Astrocyte (in vitro differentiated cells and primary cell): ENCODE measurements at places on chromosomes 12 and 14. TPM values are rescaled to one million over a fixed set of nuclear protein-coding genes. Genes with fewer than 3 reads are reported as not detected.
A peak's percentile ranks its signal among the peaks of the same experiment; 100 is the strongest.

DNA sequence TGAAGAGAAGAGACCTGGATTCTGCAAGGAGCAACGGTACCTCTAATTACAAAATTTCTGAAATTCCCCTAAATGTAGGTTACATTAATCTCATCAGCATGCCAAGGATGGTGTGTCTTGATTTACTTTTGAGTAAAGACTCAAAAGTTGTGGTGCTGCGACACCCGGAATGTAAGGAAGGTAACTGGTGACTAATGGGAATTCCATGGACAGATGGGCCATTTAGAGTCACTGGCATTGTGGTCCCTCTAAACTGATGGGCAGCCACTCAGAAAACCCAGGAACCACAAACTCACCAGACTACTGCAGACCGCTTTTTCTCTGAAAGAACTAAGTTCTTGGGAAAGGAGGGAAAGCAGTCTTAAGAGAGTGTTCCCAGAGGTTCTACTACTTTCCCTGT lies 32.8 kb downstream of the GRIN2B start:
- no peaks in the 10 kb centered on the region for H3K27me3 ChIP-seq
- DNase-seq: no peak
- H3K4me3 ChIP-seq: no peak overlapping the region
- no peak overlapping the region for H3K27ac ChIP-seq

DNA sequence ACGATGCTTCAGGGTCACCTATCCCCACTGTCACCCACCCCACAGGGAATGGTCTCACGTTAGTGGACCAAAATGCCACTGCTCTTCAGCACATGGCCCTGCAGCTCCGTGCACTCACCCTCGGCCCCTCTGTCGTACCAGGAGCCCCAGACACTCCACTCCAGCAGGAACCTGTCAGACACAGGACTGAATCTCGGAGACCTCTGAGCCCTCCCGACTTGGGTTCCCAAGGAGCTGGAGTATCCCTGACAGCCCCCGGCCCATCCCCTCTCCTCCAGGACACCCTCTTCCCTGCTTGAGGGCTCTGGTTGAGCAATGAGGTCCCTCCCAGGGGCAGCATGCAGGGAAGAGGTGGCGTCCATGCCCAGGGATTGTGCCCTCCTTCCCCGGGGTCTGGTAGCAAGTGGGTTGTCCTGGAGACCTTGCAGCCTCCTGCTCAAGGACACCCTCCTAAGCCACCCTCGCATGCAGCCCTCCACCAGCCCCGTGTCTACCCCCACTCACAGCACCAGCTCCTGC lies 20.4 kb upstream of the LRTM2 start:
- H3K4me3 ChIP-seq: no peak overlapping the region
- no peaks in the 10 kb centered on the region for H3K27me3 ChIP-seq
- H3K27ac ChIP-seq: no peak overlapping the region
- peaks cover 9% of the 10 kb centered on the region for H3K4me1 ChIP-seq
- no peak for DNase-seq

- H3K4me1 ChIP-seq: peaks cover 4% of the 10 kb centered on the region
- peaks cover 6% of the 10 kb centered on the region for H3K27me3 ChIP-seq
- H3K27ac ChIP-seq: no peak overlapping the region
- H3K36me3 ChIP-seq: no peaks in the 10 kb centered on the region
- no peak for DNase-seq
Observed at GRCh38 chr12:113970211-113970610, 4.1 kb upstream of the RBM19 start.

DNA sequence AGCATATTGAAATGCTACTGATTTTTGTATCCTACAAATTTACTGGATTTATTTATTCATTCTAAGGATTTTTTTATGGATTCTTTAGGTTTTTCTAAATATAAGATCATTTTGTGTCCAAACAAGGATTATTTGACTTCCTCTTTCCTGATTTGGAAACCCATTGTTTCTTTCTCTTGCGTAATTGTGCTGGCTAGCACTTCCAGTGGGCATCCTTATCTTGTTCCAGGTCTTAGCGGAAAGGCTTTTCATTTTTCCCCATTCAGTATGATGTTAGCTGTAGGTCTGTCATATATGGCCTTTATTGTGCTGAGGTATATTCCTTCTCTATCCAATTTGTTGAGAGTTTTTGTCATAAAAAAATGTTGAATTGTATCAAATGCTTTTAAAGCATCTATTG lies 57.2 kb upstream of the RHOJ start:
- no peaks in the 10 kb centered on the region for H3K4me1 ChIP-seq
- no peaks in the 10 kb centered on the region for H3K27me3 ChIP-seq
- no peak overlapping the region for H3K4me3 ChIP-seq

DNA sequence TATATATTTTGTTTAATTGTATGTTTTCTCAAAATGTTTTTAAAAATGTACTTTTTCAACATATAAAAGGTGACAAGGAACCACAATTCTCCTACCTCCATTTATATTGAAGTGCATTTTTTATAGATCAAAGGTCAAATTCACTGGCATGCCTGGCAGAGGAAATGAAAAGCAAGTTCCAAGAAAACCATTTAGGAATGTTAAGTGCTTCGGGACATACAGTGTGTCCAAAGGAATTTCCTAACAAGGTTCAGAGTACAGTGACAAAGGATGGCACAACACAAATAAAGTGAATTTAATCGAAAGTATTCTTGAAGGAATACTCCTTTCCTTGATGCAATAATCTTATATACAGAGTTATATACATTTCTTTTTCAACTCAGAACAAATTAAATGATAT lies 242.3 kb downstream of the CCER1 start:
- H3K4me3 ChIP-seq: no peak overlapping the region
- H3K36me3 ChIP-seq: no peaks in the 10 kb centered on the region
- H3K4me1 ChIP-seq: no peaks in the 10 kb centered on the region
- no peak overlapping the region for H3K27ac ChIP-seq
- H3K27me3 ChIP-seq: no peaks in the 10 kb centered on the region

DNA sequence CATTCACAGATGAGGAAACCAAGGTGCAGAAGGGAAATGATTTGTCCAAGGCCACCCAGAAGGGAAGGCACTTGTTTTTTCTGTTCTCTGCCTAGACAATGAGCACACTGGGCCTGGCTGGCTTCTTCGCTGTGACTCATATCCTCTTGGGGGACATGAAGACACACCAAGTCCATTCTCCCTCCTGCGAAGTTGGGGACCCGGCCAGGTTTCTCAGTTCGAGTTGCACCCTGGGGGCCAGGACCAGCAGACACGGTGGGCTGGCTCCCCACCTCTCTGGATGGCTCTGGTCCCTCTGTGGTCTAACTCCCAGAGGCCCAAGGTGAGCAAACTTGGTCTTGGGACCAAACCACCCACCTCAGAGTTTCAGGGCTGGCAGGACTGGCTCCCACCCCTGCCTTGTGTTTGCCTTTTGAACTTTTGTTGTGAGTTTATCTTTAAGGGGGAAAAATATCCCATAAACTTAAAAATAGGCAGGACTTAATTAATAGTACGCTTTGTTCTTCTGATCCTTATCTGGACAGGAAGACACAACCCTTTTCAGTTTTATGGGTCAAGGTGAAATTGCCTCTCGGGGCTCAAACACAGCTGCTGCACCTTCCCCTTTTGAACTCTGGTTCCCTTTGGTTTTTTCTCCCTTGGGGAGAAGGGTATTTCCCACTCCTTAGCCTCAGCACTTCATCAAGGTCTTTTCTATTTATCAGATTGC lies 9.0 kb upstream of the MLEC start:
- H3K27me3 ChIP-seq: no peaks in the 10 kb centered on the region
- H3K4me1 ChIP-seq: peaks cover 8% of the 10 kb centered on the region
- no peak overlapping the region for H3K27ac ChIP-seq
- no peaks in the 10 kb centered on the region for H3K36me3 ChIP-seq
- H3K4me3 ChIP-seq: no peak overlapping the region

GRCh38 chr12:6917491-6918231 lies 3.3 kb downstream of the ENO2 start:
- peaks cover 2% of the 10 kb centered on the region for H3K36me3 ChIP-seq
- DNase-seq: peak; percentile 57
- H3K4me1 ChIP-seq: peaks cover 25% of the 10 kb centered on the region

- H3K27ac ChIP-seq: no peak overlapping the region
- no peak overlapping the region for H3K4me3 ChIP-seq
- H3K36me3 ChIP-seq: no peaks in the 10 kb centered on the region
- peaks cover 9% of the 10 kb centered on the region for H3K4me1 ChIP-seq
- peak; percentile 42 for DNase-seq
Observed at GRCh38 chr12:76284816-76285750, 63.1 kb downstream of the BBS10 start.

DNA sequence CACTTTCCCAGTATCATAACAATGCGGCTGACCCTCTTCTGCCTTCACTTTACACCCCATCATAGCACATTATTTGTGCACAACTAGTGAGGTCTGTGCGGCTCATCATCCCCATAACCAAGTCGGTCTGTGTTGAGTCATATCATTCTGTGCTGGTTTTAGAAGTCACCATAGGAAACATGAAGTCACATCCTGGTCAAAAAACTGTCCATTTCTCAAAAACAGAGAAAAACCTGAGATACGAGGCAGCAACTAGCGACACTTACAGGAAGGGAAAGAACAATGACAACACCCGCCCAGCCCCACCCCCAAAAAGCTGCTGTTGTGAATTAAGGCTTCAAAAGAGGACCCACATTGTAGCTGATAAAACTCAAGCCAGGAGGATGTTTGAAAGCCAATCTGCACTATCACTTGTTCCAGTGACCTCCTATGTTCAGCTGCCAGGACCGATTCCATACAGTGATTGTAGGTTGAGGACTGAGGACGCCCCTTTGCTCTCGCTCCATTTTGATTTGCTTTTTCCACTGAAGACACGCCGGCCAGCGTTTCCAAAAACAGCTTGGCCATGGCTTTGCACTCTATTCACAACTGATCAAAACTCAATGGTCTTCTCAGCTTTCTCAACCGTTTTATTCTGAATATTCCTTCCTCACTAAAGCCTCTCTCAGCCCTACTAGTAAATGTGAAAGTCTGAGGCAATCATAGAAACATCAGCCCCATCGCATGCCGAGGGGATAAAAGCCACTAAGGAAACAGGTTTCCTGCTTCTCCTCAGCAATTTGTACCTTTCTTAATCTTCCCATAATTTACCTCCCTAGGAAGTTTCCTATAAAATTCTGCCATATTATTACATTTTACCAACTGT lies 87.5 kb downstream of the DUSP16 start:
- DNase-seq: no peak
- peaks cover 3% of the 10 kb centered on the region for H3K4me1 ChIP-seq
- H3K27me3 ChIP-seq: no peaks in the 10 kb centered on the region
- no peak overlapping the region for H3K27ac ChIP-seq
- H3K36me3 ChIP-seq: peaks cover 10% of the 10 kb centered on the region
- no peak overlapping the region for H3K4me3 ChIP-seq

- peaks cover 9% of the 10 kb centered on the region for H3K27me3 ChIP-seq
- H3K27ac ChIP-seq: no peak overlapping the region
Observed at GRCh38 chr14:101501858-101502615, 59.3 kb upstream of the DIO3 start.

GRCh38 chr14:65346895-65347294 lies 65.6 kb upstream of the FUT8 start:
- no peaks in the 10 kb centered on the region for H3K36me3 ChIP-seq
- no peak for DNase-seq
- H3K4me1 ChIP-seq: no peaks in the 10 kb centered on the region
- no peaks in the 10 kb centered on the region for H3K27me3 ChIP-seq

- H3K27me3 ChIP-seq: no peaks in the 10 kb centered on the region
- H3K4me1 ChIP-seq: no peaks in the 10 kb centered on the region
- no peak overlapping the region for H3K4me3 ChIP-seq
- no peak for DNase-seq
- H3K27ac ChIP-seq: no peak overlapping the region
- no peaks in the 10 kb centered on the region for H3K36me3 ChIP-seq
Observed at GRCh38 chr12:78645956-78646355, 218.6 kb upstream of the SYT1 start.

DNA sequence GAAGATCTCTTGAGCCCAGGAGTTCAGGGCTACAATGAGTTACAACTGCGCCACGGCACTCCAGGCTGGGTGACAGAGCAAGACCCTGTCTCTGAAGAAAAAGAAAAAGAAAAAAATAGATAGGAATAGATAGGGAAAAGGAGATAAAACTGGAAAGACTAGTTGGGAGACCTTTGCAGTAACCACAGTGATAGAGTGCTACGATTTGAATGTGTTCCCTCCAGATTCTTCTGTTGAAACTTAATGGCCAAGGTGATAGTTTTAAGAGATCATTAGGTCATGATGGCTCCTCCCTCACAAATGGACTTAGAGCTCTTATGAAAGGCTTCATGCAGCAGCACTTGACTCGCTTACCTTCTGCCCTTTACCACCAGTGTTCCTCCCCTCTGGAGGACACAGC lies 13.5 kb upstream of the ATF1 start:
- peaks cover 22% of the 10 kb centered on the region for H3K36me3 ChIP-seq
- no peaks in the 10 kb centered on the region for H3K27me3 ChIP-seq
- no peak overlapping the region for H3K4me3 ChIP-seq
- no peaks in the 10 kb centered on the region for H3K4me1 ChIP-seq
- no peak overlapping the region for H3K27ac ChIP-seq

DNA sequence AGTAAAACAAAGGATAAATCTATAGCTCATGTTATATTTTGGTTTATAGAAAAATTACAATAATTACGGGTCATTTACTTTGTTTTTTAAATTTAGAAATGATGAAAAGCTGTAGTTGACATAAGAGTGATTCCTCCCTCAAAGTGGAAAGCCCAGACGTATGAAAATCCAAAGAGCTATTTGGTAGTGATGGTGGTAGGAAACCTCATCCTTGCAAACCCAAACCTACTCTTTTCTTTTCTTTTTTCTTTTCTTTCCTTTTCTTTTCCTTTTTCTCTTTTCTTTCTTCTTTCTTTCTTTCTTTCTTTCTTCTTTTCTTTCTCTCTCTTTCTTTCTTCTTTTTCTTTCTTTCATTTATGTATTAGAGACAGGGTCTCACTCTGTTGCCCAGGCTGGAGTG lies 190.3 kb upstream of the RASSF8 start:
- no peaks in the 10 kb centered on the region for H3K36me3 ChIP-seq
- H3K4me3 ChIP-seq: no peak overlapping the region
- no peaks in the 10 kb centered on the region for H3K27me3 ChIP-seq
- DNase-seq: no peak

DNA sequence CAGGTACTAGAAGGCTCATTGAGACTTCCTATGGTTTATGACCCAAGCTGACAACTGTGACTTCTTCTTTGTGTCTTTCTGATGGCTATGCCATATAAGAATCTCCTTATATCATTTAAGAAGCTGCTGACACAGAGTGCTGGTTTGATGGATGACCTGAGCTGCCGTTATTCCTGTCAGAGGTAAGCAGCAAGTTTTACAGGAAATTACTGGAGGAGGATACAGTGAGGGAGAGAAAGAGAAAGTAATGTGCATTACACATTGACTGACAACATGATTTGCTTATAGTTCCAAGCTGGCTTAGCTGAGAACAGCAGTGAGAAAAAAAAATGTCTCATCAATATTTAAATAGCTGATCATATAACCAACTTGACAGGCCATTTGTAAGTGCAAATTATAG lies 981.4 kb downstream of the FSCB start:
- no peaks in the 10 kb centered on the region for H3K4me1 ChIP-seq
- H3K27ac ChIP-seq: no peak overlapping the region

GRCh38 chr14:66135831-66136230 lies 350.3 kb upstream of the CCDC196 start:
- H3K27ac ChIP-seq: no peak overlapping the region
- H3K4me1 ChIP-seq: no peaks in the 10 kb centered on the region
- DNase-seq: no peak
- H3K27me3 ChIP-seq: no peaks in the 10 kb centered on the region
- H3K36me3 ChIP-seq: no peaks in the 10 kb centered on the region

Gene PRB2
- total RNA-seq: not detected in 2 replicates

Gene P2RX7
- 0.07 TPM in 1 of 2 replicates, not detected in the other for total RNA-seq

Gene KCNK10
- 0.12 and 0.14 TPM in 2 replicates for total RNA-seq

Gene AMN
- 2.0 and 3.4 TPM in 2 replicates for total RNA-seq

Gene RNFT2
- total RNA-seq: 5.5 and 8.9 TPM in 2 replicates

Gene SLC25A29
- 24.3 and 30.2 TPM in 2 replicates for total RNA-seq

Gene PTPRQ
- 0.18 TPM in 1 of 2 replicates, not detected in the other for total RNA-seq

Gene LEMD3
- 20.9 and 21.8 TPM in 2 replicates for total RNA-seq

Gene BCL11B
- total RNA-seq: 1.1 and 2.0 TPM in 2 replicates

Gene NRXN3
- total RNA-seq: 12.6 and 18.0 TPM in 2 replicates

Gene PMCH
- total RNA-seq: not detected in 2 replicates

Gene SRGAP1
- total RNA-seq: 15.2 TPM in 2 replicates
